ENCODE measurements at places on chromosomes 3 and 15.
A peak's percentile ranks its signal among the peaks of the same experiment; 100 is the strongest.

DNA sequence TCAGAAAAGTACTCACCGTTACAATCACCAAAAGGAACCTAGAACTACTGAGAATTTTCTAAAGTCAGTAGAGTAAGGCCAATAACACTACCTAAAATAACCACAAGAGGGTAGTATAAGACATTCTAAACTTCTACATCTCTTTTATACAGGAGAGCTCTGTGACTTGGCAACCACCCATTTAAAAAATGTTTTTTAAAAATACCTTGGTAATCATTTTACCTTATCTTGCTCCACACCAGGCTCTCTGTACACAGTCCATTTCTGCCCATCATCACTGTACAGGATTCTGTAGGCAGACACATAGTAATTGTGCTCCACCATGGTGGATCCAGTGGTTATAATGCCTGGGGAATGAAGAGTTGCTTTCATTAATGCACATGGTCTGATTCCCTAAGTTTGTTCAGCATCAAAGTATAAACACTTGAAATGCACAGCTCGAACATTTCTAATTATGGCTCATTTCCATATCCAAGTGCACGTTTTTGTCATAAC, 54.5 kb downstream of the ST3GAL6 start:
- no peak for DNase-seq

DNA sequence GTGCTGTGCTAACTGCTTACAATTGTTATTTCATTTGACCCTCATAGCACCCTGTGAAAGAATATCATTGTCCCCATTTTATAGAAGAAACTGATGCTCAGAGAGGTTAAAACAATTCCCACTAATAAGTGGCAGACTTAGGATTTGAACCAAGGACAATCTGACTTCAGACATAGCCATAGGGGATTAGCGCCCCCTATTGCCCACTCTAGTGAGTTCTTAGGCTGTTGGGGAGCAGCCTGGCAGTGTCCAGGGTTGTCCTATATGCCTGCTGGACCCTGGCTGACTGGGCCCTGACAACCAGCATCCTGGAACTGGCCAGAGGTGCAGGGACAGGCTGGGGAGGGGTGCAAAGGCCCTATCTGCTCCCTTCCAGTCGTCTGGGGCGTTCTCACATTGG, 15.4 kb downstream of the DPH3 start:
- no peak for DNase-seq

GRCh38 chr3:16106050-16106449, 68.4 kb upstream of the GALNT15 start:
- DNase-seq, result no peak

DNA sequence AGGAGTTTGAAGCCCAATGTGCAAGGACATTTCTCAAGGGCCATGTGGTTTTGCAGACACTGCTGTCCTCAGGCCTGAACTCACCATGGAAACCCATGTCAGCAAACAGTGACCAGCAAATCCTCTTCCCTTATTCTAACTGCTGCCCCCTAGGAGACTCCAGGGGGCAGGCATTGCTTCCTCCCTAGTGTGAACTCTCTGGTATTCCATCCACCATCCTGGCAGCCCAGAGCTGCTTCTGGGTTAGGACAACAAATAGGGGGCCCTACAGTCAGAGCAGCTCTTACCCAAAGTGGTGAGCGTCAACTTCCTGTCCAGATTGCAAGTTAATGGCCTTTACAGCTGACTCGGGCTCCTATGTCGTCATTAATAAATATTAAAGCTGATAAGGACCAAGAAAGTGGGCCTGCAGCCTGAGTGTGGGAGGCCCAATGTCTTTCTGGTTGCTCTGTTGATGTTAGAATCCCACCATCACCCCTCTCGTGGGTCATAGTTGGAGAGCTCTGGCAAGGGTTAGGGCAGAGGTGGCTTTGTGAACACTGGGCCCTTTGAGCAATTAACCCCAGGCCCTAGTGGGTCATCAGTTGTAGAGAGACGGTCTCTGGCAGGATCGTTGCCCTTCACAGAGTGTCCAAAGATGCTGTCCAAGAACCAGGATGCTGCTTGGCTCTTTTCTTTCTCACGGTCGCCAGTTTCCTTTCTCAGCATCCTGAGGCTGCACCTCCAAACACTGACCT, 41.5 kb downstream of the TGM4 start:
- DNase-seq, result no peak

GRCh38 chr3:197256836-197257444, 41.5 kb downstream of the DLG1 start:
- DNase-seq, result peak; percentile 8

DNA sequence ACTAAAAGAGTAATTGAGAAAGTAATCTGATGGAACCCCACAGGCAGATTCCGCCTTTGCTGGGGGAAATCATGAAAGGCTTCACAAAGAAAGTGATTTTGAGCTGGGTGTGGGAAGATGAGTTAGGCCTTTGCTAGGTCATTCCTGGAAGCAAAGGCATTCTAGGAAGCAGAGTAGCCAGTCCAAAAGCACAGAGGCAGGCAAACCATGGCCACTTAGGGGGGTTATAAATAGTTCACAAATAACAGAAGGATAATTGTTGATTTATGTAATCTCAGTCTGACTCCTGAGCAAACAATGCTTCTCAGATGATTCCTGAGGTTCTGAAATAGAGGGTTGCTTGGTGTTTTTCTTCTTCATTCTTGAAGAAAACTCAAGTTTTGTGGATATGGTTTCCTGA, 576.3 kb downstream of the NTRK3 start:
- no peak for DNase-seq

DNA sequence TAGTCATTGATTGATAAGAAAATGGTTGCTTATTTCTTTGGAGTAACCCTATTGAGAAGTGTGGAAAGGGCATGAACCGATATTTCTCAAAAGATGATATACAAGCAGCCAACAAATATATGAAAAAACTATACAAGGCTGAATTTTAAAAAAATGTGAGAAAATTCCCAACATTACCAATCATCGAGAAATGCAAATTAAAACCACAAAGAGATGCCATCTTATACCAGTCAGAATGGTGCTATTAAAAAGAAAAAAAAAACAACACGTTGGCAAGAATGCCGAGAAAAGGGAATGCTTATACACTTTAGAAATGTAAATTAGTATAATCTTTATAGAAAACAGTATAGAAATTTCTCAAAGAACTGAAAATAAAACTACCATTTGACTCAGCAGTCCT, 77.7 kb upstream of the ROBO1 start:
- DNase-seq, result no peak

DNA sequence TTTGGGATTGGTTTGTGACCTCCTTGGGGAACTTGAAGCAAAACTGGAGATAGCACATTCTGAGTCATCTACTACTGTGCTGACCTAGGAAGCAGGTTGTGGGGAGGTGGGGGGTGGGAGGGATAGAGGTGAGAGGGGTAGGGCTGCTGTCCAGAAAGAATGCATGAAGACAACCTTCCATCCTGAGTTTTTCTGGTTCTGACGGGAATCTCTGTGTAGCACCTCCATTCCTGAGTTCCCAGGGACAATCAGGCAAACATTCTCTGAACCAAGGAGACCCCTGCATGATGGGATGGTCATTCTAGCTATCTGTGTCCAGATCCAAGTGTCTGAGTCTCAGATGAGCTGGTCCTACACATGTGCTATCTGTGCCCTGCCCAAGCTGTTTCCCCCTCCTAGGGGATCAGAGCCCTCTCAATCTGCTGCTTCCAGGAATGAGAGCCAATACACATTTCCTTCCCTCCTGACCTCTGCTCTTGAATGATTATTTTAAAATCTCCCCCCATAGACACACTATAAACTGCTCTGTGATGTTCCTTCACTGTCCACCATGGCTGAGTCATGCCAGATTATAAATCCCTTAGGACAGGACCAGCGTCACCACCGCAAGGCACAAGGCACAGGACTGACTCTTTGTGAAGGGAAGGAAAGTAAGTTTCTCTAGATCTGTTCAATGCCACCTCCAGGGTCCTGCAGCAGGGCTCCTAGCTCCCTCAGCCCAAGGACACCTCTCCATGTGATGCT, 2.2 kb upstream of the CD276 start:
- DNase-seq, result no peak

DNA sequence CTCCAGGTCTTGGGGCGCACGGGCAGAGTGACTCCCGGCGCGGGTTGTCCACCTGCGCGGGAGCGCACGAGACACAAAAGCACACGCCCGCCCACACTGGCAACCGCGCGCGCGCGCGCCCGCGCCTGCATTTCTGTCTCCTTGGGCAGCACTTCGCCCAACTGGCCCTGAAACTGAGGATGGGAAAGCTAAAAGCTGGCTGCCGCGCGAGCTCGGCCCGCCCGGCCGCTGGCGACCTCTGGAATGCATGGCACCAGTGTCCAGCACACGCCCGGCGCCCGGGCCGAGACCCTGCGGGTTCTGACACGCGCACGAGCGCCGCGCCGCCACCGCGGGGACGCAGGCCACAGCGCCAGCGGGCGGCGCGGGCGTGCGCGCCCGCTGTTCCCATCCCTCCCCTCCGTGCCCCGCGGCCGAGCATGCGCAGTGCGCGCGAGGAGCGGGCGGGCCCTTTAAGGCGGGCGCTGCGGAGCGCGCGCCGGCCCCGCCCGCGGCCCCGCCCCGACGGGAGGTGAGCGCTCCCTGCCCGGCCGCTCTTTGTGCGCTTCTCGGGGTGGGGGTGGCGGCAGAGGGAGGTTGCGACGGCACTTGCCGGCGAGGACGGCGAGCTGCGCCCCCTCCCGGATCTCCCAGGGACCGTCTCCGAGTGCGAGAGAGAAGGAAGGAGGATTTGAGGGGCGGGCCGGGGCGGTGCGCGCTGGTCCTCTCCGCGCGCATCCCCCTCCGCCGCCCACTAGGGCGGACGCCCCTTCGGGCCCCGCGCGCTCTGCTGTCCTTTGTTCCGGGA, 1.0 kb upstream of the MEX3B start:
- peak; percentile 87 for DNase-seq

DNA sequence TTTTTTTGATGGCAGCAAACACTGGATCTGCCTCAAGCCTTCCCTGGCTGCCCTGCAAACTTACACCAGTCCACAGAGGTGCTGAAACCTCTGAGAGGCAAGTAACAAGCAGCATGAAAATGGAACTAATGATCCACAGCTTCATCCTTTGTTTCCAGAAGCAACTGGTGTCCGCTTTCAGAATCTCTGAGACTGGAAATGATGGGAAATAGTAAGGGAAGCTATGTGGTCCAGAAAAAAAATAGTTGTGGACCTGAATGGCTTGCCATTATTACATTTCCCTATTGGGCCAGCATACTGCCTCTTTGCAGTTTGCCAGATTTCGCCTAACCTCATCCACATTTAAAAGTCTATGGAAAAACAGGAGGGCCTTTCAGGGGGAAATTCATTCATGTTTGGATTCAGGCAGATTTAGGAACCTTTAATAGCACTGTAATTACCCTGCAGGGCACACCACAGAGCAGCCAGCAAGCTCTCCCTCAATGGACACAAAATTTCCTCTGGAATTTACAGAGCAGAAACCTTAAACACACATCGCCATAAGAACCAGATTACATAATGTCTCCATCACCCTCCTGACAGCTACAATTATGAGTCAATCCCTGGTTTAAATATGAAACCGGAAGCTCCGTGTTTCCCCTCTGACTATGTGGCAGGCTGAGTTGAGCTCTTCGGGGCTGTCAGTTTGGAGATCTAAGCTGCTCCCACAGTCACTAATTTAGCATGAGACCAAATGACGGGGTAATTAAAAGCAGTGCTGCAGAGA, 134.4 kb downstream of the TMCO5A start:
- DNase-seq, result peak; percentile 74

DNA sequence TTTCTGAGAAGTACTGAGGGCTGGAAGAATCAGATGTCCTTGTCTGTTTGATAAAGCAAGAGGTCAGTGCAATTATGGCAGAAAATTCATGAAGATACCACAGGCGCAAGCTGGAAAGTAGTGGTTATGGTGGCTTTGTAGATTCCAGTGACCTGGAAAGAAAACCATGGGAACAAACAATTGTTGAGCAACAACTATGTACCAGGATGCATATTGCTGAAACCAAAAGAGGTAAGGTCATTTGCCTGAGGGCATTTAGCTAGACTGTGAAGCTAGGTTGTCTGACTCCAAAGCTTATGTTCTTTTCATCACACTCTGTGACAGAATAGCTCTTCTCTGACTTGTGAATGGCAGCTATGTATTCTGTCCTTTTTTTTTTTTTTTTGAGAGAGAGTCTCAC, 74.0 kb downstream of the B3GALNT1 start:
- no peak for DNase-seq

DNA sequence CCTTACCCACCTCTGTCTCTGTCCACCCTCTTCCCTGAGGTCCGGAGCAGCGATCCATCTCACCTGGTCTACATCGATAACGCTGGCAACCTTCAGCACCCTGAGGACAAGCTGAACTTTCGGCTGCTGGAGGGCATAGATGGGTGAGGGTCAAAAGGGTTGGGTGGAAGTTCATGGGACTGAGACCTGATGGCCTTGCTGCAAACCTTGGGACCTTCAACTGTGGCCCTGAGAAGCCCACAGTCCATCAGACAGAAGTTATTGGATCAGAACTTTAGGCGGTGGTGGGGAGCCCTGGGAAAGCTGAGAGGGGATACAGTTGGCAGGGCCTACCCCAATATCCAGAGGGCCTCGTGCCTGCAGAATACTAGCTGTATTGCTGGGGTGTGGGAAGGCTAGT, 50.5 kb downstream of the POMGNT2 start:
- DNase-seq, result no peak

DNA sequence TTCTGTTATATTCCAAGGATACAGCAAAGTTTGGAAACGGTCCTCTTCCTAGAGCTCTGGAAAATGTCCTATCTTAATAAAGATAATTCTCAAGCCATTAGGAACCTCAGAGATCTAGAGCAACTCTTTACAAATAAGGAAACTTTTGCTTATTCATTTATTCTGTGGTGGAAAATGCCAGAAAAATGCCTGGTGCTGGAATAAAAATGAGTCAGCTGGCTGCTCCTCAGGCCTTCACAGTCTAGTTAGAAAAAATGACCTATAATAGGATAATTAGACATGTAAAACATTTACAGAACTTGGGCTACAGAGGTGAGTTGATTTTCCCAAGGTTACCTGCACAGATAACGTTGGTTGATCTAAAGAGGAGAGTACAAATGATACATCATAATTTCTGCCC, 372.5 kb downstream of the NLGN1 start:
- no peak for DNase-seq

GRCh38 chr3:66492672-66493071, 8.2 kb downstream of the LRIG1 start:
- no peak for DNase-seq

All from fibroblast of skin of left biceps (primary cell).